ENCODE measurements at places on chromosomes 16 and 17.

GRCh38 chr16:87860553-87861299 is 8.6 kb downstream of the SLC7A5 start:
- DNase-seq, result no peak

GRCh38 chr16:57310801-57311200 is 26.3 kb upstream of the PLLP start:
- DNase-seq, result no peak

DNA sequence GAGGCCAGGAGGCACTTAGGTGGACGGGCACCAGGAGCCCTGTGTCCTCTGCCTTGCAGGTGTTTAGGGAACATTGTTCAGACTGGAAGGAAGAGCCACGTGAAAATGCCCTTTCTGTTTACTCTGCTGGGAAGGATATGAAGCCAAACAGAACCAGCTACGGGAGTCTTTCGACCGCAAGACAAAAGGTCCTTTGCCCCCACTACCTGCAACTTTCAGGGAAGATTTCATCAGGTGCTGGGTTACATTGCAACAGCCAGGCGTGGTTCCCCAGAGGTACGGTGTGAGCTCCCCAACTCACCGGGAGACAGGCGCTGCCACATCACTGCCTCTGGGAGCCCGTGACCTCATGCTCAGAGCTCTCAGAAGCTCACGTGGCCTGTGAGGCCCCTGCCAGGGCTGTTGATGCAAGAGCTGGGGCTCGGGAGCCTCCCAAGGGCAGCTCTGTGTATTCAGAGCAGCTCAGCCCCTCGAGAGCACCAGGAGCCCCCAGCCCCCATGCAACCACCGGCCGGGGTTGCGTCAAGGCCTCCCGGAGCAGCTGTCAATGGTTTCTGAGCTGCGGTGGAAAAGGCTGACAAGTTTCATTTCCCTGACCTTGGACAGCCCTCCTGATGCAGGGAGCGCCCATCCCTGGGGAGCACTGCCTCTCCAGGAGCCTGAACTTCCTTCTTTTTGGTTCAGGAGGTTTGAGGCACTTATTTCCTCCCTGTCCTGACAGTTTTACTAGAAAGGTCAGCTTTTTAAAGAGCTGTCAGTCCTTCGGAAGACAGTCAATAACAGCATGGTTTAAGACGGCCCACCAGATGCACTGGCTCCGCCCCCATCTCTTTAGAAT is 42.1 kb downstream of the TBC1D16 start:
- peak; percentile 25 for DNase-seq

DNA sequence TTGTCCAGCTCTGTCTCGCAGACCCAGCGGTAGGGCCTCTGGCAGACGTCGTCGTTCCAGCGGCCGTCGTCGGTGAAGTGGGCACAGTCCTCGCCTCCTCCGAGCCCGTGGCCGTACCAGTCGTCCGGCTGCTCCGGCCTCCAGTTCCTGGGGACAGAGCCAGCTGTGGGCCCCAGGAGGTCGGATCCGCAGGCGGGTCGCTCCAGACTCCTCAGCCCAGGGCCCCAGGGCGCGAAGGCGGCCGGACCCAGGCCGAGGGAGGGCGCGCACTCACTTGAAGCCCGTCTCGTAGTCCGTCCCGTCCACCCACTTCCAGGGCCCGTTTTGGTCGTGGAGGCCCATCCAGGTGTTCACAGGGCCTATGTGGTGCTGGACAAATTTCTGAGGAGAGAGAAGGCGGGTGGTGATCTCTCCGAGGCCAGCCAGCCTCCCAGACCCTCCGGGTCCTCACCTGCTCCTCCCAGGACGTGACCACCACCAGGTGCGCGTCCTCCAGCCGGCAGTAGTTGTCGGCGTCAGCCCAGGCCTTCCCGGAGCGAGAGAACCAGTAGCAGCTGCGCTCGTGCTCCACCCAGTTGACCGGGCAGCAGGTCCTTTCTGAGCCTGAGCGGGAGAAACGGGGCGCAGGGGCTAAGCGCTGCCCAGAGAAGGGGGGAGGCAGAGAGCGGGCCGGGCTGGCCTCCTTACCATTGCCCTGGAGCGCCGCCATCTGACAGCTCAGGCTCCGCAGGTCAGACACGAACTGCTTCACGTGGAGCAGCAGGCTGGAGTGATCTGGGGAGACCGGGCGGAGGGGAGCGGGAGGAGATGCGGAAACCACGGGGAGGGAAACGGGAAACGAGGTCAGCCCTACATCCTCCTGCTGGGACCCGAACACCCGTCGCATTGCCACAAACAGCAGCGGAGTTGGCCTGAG is 5.2 kb downstream of the ASGR1 start:
- DNase-seq, result peak; percentile 24

GRCh38 chr17:13152501-13152900 is 134.7 kb upstream of the ELAC2 start:
- DNase-seq, result no peak

- no peak for DNase-seq
Measured at GRCh38 chr16:77171745-77172635, 19.0 kb upstream of the MON1B start.

- DNase-seq, result no peak
Measured at GRCh38 chr16:21300309-21301167, 22.4 kb upstream of the CRYM start.

- no peak for DNase-seq
Measured at GRCh38 chr16:84891149-84891795, 71.5 kb downstream of the CRISPLD2 start.

DNA sequence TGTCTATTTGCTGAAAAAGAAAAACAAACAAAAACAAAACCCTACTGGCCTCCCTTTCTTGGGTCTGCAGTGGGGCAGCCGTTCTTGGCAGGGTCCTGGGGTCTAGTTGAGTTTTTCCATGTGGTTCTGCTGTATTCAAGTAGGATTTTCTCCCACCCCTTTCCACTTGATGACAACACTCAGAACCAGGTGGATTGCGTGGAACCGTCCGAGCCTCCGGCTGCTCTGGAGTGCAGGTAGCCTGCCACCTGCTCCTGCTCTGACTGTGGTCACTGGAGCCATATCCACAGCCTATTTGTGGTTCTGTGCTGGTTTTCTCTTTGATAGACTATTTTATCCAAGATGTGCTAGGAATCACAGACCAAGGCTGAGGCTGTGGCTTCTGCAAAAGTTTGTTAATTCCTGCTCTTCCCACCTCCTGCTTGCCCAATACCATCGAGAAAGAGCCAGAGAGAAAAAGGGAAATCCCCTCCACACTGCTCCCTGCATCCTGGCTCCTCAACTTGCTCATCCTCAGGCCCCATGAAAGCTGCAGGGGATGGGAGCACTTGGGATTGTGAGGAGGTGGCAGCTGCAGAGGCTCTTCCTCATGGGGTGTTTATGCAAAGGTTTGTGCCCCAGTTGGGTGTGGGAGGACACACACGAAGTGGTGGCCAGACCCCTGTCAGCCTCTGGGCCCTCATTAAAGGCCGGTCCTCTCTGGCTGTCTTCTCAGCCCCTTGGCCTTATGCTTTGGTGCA is 377.8 kb upstream of the TNRC6C start:
- no peak for DNase-seq

DNA sequence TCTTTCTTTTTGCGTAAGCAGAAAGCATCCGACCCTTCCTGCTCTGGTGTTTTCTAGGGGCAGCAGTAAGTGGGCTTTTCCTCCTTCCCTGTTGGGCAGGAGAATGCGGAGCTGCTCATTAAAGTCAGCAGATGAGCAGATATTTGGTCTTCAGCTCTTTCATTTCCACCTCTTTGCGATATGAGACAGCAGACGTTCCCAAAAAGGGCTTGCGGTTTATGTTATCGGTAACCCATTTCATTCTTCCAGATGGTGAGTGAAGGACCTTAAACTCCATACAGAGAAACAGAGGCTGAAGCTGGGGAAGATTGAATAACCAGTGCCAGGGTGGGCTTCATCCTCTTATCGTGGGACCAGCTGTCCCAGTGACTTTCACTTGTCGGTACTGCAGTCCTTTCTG is 40.7 kb downstream of the KSR1 start:
- no peak for DNase-seq

- DNase-seq, result no peak
Measured at GRCh38 chr17:9401434-9401833, 174.2 kb downstream of the STX8 start.

- no peak for DNase-seq
Measured at GRCh38 chr16:47426806-47427205, 34.1 kb downstream of the ITFG1 start.

- no peak for DNase-seq
Measured at GRCh38 chr16:1293921-1294656, 15.3 kb upstream of the UBE2I start.

DNA sequence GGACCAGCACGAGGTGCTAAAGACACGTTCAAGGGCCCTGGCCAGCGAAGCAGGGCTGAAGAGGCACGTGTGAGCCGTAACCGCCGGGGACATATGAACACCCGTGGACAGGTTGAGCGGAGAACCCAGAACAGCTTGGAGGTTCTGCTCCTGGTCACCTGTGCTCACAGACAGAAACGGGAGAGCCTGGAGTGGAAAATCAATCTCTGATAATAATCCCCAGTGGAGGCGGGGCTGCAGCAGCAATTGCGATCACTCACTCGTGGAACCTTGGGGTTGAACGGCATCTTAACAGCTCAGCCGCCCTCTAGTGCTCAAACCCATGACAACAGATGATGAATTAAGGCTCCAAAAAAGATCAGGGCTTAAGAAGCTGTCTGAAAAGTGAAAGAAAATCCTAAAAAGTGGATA is 25.6 kb downstream of the WIPI1 start:
- DNase-seq, result peak; percentile 60

DNA sequence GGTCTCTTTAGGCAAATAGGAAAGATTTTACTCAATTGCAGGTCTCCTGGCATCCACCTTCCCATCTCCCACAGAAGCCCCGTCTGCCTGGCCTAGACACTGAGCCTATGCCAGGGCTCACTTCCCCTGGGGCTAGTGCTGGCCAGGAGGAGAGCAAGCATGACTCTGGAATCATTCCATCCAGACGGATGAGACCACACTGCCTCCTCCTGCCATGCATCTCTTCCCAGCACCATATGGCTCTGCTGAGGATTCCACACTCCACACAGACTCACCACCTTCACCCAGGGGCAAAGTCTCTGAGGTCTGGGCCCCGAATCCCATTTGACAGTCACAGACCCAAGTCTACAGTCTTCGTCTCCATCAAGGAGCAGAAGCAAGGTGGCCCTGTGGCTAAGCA is 346.5 kb downstream of the C16orf95 start:
- DNase-seq, result no peak

GRCh38 chr16:56197192-56197992 is 6.1 kb downstream of the GNAO1 start:
- DNase-seq, result no peak

DNA sequence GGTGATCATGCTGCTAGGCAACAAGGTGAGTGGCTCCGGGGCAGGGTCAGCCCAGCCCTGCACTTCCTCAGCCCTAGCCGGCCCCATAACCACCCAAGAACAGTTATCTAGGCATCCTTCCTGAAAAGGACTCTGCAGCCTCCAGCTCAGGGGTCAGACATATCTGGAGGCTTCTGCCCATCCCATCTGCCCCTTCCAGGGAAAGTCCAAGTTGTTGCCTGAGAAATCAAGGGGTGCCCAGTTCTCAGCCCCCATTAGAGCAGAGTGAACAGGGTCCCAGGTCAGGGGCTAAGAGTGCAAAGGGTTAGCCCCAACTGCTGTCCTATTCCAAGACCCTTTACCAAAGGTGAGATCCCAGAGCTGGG is 4.1 kb upstream of the NHERF1 start:
- DNase-seq, result no peak

DNA sequence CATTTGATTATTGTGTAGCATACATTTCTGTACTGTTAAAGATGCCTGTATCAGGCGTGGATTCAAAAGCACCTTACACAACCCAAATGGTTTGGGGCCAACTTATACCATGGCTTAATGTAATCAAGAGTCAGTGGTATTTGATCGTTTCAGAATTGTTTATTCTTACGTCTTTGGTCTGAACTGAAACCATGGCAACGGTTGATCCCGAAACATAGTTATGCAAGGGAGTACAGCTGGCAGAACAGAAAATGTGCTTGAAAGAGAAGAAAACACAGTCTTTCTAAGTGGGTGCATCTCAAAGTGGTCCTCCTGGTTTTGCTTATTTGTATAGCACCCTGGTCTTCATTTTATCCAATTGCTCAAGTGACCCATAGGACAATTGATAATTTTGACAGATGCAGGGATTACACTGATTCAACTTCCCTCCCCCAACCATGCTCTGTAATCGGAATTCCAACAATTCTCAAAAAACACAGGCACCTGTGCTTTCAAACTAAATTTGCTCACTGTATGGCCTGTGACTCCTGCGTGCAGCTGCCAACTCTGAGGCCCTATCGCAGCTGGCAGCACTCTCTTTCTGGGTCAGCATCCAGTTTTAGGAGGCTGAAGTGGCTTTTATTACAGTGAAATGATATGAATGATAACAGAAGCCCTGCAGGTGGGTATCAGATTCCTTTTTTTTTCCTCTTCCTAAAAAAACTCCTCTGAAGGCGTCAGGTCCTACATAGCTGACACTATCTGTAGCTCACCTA is 77.0 kb upstream of the AXIN2 start:
- no peak for DNase-seq

DNA sequence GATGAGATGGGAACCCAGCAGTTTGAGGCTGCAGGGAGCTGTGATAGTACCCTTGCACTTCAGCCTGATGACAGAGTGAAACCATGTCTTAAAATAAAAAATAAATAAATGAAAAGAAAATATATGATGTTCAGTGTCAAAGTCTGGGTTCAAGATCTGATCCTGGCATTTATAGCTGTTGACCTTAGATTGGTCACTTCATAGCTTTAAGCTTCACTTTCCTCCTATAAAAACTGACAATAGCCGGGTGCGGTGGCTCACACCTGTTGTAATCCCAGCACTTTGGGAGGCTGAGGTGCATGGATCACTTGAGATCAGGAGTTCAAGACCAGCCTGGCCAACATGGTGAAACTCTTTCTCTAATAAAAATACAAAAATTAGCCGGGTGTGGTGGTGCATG is 5.2 kb upstream of the ZNF821 start:
- no peak for DNase-seq

GRCh38 chr16:48511071-48511540 is 98.9 kb downstream of the N4BP1 start:
- no peak for DNase-seq

DNA sequence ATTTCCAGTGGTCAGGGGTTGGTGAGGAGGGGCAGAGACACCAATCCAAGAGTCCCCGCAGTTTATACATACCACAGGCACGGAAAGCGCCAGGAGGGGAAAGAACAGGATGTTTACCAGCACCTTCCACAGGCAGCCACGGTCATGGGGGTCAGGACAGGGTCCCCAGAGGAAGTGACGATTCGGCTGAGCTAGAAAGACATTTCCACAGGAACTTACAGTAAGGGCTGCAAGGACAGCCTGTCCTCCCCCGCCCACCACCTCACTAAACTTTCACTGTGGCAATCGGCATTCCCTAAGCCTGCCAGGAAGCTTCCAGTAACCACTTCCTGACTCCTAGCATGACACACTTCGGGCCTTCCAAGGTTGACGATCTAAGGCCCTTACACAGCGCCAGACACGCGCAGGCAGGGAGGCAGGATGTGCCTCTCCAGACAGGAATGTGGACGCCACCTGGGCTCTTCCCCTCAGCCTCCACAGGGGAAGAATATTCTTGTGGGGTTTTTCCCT is 1.2 kb upstream of the MT2A start:
- DNase-seq, result no peak
